ENCODE measurements at places on chromosomes 1 and 21.

GRCh38 chr1:59238333-59238934 lies 58.5 kb upstream of the FGGY start:
- no peak for DNase-seq

GRCh38 chr1:234503193-234504050 lies 24.4 kb upstream of the TARBP1 start:
- DNase-seq, result no peak

GRCh38 chr1:12404918-12405317 lies 175.1 kb downstream of the VPS13D start:
- no peak for DNase-seq

- DNase-seq, result no peak
Observed at GRCh38 chr1:39872698-39873097, 10.6 kb downstream of the TRIT1 start.

- DNase-seq, result no peak
Observed at GRCh38 chr1:44685881-44686280, 11.4 kb downstream of the ARMH1 start.

DNA sequence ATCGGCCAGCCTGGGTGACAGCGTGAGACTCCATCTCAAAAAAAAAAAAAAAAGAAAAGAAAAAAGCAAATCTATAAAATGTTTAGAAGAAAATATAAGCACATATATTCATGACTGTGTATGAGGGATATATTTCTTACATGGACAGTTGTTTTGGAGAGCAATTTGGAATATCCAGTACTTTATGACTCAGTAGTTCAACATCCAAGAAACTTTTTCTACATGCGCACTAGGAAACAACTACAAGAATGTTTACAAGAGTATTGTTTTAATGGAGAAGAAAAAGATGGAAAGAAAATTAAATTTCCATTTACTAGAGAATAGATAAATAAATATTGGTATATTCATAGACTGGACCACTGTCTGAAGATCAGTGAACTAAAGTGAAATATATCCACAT lies 77.5 kb downstream of the MAST2 start:
- no peak for DNase-seq

DNA sequence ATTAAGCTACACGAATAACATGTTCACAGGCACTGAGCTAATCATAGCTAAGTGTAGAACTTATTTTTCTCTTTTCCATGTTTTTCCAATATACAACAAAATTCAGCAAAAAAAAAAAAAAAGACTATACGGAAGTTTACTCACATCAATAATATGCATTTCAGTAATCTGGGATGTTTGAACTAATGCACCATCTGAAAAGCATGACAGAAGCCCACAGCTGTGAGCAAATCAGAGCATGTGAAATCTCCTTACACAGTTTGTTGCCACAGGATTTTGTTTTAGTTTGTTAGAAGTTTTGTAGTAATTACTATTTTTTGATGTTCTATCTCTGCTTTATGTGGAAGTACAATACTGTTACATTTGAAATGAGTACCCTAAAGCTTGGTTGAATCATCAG lies 1051.7 kb downstream of the TTLL7 start:
- no peak for DNase-seq

- no peak for DNase-seq
Observed at GRCh38 chr1:214553142-214553710, 1.8 kb upstream of the PTPN14 start.

GRCh38 chr1:220184506-220184905 lies 87.7 kb downstream of the RAB3GAP2 start:
- no peak for DNase-seq

GRCh38 chr1:196306421-196306820 lies 301.8 kb downstream of the KCNT2 start:
- no peak for DNase-seq

- no peak for DNase-seq
Observed at GRCh38 chr1:241641773-241642592, 1.8 kb upstream of the CHML start.

- peak; percentile 39 for DNase-seq
Observed at GRCh38 chr1:27403065-27403726, 10.8 kb downstream of the GPR3 start.

GRCh38 chr1:247330548-247331171 lies 1.0 kb downstream of the ZNF496 start:
- DNase-seq, result no peak

DNA sequence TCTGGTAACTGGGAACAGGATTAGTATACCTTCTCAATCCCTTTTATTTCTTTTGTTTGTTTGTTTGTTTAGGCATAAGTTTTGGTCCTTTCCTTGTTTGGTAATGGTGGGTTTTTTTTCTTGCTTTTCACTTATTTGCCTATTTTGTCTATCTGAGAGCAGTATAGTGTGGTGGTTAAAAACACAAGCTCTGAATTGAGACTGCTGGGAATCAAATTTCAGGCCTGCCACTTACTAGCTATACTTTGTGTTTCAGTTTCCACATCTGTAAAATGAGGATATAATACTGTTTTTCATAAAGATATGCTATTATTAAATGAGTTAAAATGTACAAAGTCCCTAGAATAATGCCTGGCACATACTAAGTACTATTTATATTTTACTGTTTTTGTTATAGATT lies 81.6 kb upstream of the IVNS1ABP start:
- DNase-seq, result no peak

DNA sequence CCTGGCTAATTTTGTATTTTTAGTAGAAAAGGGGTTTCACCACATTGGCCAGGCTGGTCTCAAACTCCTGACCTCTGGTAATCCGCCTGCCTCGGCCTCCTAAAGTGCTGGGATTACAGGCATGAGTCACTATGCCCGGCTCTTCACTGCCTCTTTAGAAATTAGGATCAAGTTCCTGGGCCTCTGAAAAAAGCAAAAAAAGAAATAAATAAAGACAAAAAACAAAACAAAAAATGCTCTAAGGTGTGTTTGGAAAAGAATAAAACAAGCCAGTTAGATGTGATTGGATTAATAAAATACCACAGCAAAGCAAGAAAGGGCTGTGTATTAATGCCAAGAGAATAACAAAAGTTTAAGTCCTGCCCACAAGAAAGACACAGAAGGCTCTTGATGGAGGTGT lies 4.2 kb upstream of the ABCB10 start:
- no peak for DNase-seq

GRCh38 chr1:173502104-173502503 lies 25.0 kb downstream of the PRDX6 start:
- no peak for DNase-seq

DNA sequence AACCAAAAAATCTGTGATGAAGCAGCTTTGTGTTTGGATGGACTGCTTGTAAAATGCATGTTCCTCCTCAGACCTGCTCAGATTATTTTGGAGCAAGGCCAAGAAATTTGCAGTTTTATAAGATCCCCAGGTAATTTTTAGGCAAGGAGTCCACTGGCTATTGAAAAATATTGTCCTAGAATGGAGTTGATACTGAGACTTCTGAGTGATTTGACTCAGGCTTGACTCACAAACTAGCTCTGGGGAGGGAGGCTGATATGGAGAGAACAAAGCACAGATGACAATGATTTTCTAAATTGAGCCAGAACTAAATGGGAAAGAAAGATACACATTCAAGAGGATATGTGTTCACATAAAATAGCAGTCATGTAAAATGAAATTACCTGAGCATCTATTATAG lies 36.7 kb downstream of the AGL start:
- no peak for DNase-seq

DNA sequence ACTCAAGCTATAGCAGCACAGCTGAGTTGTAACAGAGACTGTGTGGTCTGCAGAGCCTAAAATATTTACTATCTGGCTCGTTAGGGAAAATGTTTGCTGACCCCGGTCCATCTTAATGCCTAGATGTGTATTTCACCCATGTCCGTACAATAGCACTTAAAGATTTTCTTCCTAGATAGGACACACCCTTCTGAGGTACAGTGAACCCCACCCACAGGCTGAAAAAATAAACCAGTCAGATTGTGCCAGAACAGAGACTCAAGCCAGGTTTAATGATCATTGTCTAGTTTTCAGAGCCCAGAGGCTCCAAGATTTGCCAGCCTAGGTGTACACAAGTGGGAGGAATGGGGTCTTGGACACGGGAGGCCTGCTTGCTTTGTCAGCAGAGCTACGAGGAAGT lies 5.6 kb downstream of the AMIGO1 start:
- DNase-seq, result no peak

DNA sequence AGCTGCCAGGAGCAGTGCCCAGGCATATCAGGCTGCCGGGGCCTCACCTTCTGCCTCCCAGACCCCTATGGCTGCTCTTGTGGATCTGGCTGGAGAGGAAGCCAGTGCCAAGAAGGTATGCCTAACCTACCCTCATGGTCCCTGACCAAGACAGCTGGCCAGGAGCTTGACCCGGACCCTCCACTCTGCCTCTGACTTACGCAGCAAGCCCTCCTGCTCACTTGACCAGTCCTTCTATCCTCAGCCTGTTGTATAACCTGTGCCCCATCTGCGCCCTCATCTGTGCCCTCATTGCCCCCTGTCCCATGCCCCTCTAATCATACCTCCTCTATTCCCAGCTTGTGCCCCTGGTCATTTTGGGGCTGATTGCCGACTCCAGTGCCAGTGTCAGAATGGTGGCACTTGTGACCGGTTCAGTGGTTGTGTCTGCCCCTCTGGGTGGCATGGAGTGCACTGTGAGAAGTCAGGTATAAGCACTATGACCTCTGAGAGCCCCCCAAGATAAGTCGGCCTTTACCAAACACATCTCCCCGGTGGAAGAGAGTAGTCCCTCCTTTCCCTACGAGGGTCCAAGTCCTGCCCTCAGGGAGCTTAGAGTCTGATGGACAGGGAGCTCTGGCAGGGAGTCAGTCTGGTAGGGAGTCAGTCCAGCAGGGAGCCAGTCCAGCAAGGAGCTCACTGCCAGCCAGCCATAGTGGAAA lies 6.8 kb downstream of the TIE1 start:
- no peak for DNase-seq

- DNase-seq, result peak; percentile 60
Observed at GRCh38 chr1:230073371-230074035, 6.5 kb downstream of the GALNT2 start.

DNA sequence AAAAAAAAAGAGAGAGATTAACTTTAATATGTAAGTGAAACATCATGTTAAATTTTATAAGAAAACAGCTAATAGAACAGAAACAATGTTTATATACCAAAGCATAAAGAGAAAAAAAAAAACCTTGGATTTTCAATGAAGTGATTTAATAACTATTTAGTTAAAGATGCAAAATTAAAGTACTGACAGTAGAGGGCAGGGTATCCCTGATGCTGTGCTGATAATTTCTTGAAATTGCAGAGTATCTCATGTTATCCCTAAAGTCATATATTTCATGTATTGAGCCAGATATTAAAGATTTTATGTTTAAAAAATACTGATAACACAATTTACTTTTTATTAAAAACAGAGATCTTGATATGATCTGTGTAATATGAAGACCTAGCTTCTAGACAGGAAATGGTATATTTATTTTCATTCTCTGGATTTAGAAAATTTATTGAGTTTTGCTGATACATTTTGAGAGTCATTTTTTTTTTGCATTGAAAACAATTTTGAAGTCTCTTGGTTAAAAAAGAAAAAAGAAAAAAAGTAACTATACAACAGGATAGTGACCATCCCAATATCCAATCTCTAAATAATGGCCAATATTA lies 273.2 kb downstream of the USP25 start:
- DNase-seq, result peak; percentile 53

GRCh38 chr21:17777072-17777765 lies 41.9 kb downstream of the C21orf91 start:
- no peak for DNase-seq

DNA sequence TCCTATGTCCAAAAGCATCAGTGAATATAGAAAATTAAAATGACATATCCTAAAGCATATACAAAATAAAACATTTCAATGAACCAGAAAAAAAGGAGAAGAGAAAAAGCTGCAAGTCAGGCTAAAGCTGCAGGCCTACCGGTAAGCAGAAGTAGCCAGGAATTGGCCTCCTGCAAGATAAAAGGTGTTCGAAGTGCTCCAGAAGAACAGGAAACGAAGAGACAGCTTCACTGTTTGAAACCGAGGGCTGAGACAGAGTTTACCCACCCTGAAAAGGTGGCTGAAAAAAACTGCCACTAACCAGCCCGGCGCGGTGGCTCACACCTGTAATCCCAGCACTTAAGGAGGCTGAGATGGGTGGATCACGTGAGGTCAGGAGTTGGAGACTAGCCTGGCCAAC lies 37.4 kb downstream of the NSL1 start:
- no peak for DNase-seq

GRCh38 chr21:46423546-46424038 lies 35.1 kb upstream of the DIP2A start:
- DNase-seq, result no peak

DNA sequence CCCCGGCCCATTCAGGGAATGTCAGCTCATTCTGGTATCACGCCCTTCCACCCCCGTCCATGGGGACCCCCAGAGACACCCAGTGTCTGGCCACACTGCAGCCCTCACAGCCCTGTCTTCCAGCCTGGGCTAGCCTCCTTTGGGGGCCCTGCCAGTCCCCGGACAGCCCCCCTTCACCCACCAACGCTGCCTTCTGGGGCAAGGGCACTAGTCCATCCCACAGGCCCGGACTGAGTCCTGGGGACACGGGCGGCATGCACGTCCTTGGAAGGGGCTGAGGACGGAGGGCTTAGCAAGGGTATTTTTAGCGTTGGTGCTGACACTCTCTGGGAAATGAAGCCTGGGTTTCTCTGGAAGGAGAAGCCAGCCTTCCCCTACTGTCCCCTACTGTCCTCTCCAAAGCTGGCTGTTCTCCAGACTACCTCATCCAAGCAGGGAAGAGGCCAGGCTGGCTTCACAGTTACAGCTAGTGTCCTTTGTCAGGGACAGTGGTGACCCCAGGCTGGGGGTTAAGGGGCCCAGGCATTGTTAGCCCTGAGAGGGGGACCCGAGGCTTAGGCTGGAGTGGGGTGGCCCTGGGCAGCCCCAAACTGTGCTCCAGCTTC lies 39.5 kb downstream of the COQ8A start:
- DNase-seq, result peak; percentile 86

DNA sequence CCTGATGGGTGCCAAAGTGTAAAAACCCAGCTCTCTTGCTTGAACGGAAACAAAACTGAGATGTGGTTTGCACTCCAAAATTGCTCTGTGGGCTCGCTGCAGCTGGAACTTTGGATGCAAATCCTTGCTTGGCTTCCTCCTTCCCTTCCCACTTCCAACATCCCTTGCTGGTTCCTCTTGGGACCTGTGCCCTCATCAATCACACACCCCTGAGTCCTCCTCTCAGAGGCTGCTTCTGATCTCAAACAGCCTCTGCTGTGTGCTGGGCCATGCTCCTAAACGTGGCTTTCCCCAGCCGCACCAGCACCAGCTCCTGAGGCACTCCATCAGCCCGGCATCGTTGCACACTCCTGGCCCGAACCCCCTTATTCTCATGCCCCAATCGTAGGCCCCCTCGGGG lies 124.3 kb upstream of the RAB4A start:
- DNase-seq, result no peak

- DNase-seq, result no peak
Observed at GRCh38 chr1:43255438-43256210, 14.2 kb upstream of the TMEM125 start.

- DNase-seq, result no peak
Observed at GRCh38 chr1:158371188-158371953, 17.7 kb downstream of the CD1E start.

All from pons (tissue), 1 donor.